ENCODE measurements at places on chromosomes 7 and 10.

DNA sequence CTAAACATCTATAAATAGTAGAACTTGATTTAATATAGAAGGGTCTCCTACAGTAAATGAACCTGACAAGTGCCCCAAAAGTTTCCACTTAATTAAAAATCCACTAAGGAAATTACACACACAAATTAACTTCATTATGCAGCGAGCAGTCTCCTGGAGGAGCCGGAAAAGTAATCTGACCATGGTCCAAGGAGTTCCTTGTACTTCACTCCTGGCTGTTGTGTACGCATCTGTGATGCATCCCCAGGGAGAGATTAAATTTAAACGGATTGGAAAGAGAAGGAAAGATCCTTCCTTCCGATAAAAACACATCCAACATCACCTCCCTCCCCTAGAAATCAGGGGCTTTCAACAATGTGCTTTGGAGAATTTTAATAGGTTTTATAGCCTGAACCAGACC, 85.5 kb downstream of the PARD3 start:
- no peak for DNase-seq

DNA sequence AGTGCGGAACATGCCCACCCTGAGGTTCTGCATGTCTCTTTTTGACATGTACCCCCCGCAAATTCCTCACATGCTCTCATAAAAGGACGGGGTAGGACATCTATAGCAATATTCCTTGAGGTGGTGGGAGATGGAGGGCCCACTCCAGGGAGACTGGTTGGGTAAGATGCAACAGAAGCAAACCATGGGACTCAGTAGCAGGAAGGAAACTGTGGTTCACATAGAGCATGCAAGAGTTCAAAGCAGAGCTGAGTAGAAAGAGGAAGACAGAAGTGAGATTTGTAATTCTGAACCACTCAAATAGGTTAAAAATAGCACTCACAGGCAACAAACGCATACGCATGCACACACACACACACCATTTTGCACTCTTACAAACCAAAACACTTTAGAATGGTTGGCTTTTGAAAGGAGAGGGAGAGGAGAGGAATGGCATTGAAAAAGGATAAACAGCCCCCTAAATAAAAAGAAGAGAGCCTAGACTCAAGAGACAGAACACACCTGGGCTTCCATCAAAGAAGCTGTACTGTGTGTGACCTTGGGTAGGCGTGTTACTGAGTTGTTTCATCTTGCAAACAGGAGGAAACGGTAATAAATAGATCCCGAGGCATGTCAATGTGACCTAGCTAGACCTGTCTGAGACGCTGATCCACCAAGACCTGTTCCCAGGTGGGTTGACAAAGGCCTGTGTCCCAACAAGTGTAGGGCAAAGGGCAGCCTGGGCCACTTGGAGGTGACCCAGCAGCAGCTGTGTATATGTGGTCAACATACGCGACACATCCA, 77.6 kb upstream of the LRRC4 start:
- DNase-seq, result peak; percentile 88

GRCh38 chr10:116766837-116767634, 24.7 kb upstream of the HSPA12A start:
- no peak for DNase-seq

DNA sequence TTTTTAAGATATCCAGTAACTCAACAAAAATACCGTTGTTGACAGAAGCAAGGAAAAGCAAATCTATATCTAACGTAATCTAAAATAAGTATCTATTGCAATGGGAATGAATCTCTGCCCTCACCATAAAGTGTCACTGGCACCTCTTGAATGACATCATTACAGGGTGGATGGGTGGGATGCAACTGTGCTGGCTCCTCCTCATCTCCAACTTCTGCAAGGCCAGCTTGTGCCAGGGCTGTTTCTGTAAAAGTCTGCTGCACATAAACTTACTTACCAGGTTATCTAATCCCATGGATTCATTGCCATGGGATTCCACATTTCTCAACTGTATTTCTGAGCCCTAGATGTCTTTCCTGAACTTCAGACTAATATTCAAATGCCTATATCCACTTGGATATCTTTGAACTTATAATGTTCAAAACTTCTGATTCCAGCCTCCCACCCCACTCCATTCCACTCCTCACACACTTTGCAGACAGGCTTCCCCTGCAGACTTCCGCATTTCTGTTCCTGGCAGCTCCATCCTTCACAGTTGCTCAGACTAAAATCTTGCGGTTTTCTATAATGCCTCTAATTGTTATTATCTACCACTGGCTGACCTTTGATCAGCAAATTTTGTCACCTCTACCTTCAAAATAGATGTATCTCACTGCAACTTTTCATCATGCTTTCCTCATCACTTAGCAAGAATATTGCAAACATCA, 10.7 kb downstream of the FGL2 start:
- peak; percentile 87 for DNase-seq

DNA sequence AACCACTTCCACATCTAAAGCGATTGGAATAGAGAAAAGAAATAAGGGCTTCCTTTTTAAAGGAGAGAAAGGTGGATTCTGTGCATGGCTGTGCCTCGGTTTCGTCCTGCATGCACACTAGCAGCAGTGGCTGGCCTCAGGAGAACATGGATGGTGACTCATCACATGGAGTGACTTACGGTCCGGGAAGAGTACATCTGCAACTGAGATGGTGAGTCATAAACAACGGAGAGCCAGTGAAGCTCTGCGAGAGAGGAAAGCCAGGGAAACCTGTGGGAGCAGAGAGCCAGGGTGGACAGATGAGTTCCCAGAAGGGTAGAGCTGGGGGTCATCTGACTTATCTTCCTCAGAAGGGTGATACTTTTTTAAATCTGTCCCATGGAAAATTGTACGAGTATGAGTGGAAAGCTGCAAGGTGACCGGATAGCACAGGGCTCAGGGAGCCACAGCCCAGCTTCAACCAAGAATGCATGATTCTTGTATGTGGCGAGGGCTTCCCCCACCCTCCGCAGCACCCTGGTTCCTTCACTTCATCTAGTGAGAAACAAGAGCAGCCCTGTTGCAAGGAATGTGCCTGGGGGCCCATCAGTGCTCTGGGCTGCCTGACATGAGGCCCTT, 259.1 kb downstream of the KLF6 start:
- no peak for DNase-seq

DNA sequence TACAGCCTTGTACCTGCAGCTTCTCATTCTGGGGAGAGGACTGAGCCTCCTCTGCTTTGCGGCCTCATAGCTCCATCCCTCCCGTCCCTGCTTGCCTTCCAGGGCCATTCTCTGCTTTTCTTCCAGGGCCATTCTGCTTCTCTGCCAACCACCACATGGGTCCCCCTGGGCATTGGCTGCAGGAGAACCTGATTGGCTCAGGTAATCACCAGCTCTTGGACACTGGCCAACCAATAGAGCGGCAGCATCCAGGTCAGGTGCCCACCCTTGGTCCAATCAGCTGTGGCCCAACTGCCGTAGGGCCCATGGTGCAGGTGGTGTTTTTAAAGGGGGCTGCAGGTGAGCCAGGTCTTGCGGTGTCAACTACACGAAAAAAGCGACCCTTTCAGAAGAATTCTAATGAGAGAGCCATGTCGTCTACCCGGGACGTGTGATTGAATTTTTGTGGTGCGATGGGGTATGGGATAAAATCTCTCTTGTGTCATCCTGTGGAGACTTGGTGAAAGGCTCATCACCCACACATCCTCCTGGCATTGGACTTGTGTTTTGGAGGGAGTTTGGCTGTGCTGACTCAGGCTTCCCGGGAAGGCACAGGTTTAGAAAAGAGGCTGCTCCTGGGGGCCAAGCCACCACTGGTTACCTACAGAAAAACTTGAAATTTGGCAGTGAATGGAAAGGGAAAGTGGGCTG, 46.0 kb upstream of the PODXL start:
- DNase-seq, result no peak

DNA sequence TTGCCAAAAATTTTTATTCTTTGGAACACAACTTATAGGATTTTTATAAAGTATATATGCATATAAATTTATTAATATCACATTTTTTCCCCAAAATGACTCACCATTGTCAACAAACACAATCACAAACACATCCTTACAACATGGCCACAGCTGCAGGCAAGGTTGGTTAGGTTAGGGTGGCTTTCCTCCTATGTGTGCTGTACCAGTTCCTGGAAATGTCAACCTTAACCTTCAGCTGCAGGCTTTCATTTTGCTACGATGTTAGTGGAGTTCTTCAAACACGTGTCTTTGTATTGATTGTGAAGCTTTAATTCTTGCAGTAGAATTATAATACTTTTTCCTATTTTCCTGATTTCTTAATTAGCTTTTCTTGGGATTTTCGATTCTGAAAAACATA, 185.8 kb downstream of the PTEN start:
- no peak for DNase-seq

DNA sequence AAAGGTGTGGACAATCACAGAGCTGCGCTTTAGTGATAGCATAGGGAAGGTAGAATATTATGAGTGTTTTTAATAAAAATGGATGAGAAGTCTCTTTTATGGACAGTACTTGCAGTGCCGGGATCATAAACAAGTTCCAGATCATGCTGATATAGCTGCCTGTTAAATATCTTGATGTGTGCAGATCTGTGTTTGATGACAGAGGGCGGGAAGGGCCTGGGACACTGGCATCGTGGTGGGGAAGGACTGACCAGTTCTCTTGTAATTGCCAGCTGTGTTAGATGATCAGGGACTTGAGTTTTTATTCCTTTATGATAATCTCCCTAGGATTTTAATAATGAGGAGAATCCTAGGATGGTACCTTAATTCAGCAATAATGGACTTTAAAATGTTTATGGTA, 14.6 kb downstream of the SND1 start:
- DNase-seq, result no peak

DNA sequence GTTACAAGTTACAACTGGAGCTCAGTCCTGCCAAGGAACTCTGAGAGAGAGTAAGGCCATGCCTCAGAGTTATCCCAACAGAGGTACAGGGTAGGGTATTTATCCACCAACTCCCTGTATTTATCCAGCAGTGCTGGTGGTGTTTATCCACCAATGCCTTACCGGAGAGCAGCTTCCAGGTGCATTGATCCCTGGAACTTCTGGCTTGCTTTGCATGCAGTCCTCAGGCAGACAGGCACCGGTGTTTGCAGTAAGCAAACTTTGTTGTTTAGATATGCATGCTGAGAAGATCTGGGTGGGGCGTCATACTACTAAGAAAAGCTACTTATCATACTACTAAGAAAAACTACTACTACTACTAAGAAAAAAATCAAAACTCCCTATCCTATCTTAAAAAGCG, 92.4 kb downstream of the CYP26A1 start:
- DNase-seq, result no peak
